ENCODE measurements at places on chromosomes 1 and 21.

- DNase-seq = no peak
These were observed 13.1 kb downstream of the IQGAP3 start for GRCh38 chr1:156559086-156559796.

GRCh38 chr21:46320331-46320801 lies 3.3 kb downstream of the C21orf58 start:
- DNase-seq = no peak

GRCh38 chr21:43971201-43971991 lies 40.7 kb upstream of the TRAPPC10 start:
- DNase-seq = no peak

DNA sequence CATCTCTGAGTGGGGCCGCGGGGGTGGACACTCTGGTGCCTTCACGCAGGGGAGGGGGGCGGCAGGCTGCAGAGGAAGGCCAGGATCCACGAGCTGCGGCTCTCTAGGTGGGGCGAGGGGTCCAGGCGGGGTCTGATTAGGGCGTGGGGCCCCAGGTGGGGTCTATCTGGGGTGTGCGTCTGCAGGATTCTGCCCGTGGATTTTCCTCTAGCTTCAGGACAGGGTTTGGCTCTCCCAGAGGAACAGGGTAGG lies 6.3 kb downstream of the JMJD4 start:
- no peak for DNase-seq

- no peak for DNase-seq
These were observed 128.2 kb upstream of the HOOK1 start for GRCh38 chr1:59686574-59686973.

DNA sequence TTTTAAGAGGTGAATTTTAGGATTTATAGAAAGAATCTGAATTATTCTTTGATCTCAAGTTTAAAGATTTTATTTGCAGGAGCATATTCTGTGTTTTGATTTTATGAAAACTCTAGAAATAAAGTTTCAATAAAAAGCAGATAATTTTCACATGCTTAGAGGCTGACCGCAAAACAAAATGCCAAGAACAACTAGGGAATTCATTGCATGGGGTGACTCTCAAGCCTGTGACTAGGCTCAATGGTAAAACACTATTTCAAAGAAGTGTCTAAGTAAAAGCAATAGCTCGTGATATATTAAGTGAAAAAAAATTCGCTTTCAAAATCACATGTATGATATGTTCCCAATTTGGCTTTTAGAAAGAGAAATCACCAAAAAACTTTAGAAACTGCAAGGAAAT lies 49.6 kb downstream of the RPL5 start:
- DNase-seq = no peak

DNA sequence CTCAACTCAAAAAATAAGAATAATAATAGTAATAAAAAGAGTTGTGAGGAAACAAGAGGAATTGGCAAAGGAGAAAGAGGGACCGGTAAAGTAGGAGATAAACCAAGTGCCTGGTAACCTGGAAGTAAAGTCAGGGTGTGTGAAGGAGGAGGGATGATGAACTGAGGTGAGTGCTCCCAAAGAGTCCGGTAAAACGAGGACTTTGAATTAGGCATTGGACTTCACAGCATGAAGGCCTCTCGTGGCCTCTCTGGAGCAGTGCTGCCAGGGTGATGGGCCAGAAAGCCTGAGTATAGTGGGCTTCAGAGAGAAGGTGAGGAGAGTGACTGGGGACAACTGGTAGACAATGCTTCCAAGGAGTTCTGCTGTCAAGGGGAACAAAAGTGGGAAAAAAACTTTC lies 17.6 kb downstream of the RPL11 start:
- no peak for DNase-seq

DNA sequence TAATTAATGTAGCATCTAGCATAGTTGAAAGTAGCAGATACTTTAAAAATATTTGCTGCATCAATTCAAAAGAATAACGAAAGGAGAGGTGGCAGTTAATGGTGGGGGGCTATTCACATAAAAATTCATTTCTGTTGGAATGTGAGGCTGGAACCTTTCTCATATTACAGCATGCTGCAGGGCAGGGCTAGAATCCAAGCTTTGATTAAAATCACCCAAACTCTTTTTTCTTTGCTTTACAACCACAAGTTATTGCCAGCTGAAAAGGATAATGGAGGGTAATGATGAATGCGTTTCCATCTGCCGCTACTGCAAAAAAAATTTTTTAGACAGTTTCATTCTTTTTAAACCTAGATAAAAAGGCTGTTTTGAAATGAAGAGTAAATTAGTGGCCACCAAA lies 9.8 kb downstream of the DISP1 start:
- DNase-seq = no peak

GRCh38 chr1:1284221-1285101 lies 4.2 kb downstream of the SCNN1D start:
- no peak for DNase-seq

DNA sequence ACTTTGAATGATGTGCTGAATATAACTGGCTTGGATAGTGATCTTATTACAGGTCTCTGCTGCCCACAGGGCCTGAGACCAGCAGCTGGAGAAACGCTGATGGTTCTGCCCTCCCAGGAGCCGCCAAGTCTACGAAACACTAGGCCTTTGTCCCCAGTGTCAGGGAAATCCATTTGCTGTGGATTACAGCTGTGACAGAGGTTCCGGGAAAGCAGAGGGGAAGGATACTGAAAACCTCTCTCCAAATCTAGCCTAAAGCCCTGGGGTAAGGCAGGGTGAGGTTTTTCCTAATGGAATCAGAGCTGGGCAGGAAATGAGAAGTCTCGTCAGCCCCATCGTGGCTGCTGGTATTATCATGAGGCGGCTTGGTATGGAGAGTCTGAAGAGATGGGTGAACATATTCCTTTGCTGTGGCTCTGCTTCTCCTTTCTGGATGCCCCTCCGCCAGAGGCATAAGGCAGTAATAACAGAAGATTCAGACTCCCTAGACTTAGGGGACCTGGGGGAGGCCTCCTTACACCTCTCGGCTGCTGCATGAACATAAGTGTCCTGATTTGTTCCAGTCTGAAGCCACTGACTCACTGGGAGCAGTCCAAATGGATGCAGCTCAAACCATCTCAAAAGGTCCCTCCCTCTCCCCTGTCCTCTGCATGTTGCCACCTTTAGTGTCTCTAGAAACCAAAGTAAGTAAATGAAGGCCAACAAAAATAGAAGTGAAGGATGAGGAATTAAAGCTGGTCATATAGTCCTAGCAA lies 48.1 kb downstream of the PHC2 start:
- no peak for DNase-seq

Data from CD4-positive, alpha-beta T cell treated with Interleukin-15 for 1 hour (primary cell).